GM18507 (cell line): ENCODE measurements at places on chromosomes 11 and 22.

DNA sequence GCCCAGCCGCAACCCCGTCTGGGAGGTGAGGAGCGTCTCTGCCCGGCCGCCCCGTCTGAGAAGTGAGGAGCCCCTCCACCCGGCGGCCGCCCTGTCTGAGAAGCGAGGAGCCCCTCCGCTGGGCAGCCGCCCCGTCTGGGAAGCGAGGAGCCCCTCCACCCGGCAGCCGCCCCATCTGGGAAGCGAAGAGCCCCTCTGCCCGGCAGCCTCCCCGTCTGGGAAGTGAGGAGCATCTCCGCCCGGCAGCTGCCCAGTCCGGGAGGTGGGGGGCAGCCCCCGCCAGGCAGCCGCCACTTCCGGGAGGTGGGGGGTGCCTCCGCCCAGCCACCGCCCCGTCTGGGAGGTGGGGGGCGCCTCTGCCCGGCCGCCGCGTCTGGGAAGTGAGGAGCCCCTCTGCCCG is 70.6 kb downstream of the STK33 start:
- DNase-seq = no peak

- no peak for DNase-seq
Measured at GRCh38 chr22:22099194-22099486, 116.6 kb upstream of the TOP3B start.

- DNase-seq = no peak
Measured at GRCh38 chr11:115450519-115450918, 53.7 kb downstream of the CADM1 start.

- DNase-seq = no peak
Measured at GRCh38 chr11:117223741-117224689, 7.9 kb downstream of the PCSK7 start.

DNA sequence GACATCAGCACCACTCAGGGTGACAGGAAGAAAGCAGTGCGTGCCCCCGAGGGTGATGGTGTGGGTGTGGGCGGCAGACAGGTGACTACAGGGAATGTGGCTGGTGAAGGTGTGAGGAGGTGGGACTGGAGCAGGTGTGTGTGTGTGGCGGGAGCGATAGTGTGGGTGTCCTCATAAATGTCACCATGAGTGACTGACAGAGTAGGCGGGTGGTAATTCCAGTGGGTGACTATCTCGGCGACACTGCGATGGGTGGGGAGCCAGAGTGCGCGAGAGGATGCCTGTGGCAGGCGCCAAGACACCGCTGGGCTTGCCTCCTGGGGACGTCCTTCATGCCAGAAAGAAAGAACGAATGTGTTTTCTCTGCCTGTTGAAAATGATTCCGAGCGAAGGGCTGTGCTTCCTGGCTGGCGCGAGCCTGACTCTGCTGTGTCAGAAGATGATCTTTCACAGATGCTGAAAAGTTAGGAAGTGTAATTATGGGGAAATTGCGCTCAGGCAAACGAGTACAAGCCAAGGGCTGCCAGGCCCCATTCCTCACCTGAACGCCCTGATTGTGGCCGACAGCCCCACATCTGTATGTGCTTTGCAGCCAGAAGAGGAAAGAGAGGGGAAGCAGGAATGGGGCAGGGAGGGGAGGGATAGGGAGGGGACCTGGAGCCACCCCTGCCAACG is 98.8 kb upstream of the CD82 start:
- DNase-seq = no peak

GRCh38 chr11:3130269-3131071 is 34.6 kb downstream of the OSBPL5 start:
- DNase-seq = no peak

- no peak for DNase-seq
Measured at GRCh38 chr11:24963852-24964251, 467.0 kb downstream of the LUZP2 start.

- DNase-seq = no peak
Measured at GRCh38 chr22:23305922-23306374, 125.6 kb downstream of the BCR start.

- no peak for DNase-seq
Measured at GRCh38 chr11:69483691-69484426, 2.4 kb downstream of the LINC01488 start.

- no peak for DNase-seq
Measured at GRCh38 chr11:117419482-117420142, 92.0 kb downstream of the CEP164 start.

- no peak for DNase-seq
Measured at GRCh38 chr11:31412946-31413345, 43.3 kb downstream of the DNAJC24 start.

DNA sequence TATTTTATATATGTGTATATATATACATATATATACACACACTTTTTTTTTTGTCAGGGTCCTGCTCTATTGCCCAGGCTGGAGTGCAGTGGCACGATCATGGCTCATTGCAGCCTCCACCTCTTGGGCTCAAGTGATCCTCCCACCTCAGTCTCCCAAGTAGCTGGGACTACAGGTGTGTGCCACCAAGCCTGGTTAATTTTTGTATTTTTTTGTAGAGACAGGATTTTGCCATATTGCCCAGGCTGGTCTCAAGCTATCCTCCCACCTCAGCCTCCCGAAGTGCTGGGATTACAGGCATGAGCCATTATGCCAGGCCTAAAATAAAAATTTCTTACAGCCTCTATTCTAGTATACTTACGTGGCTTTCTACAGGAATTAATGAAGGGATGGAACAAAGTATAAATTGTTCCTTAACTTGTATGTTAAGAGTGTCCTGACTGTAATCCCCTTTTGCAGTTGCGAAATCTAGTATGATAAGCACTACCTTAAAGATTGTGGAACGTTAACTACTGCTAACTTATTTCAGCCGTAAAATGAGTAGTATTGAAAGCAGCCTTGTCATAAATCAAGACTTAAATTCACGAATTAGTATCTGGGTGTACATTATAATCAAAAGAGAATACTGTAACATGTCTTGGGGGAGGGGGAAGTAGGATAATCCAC is 2.1 kb downstream of the TRAF6 start:
- DNase-seq = no peak

- DNase-seq = no peak
Measured at GRCh38 chr22:40028098-40028425, 33.3 kb downstream of the FAM83F start.

GRCh38 chr11:66159324-66159984 is 89.4 kb downstream of the PACS1 start:
- DNase-seq = no peak

- DNase-seq = no peak
Measured at GRCh38 chr11:38937709-38938108, 2339.7 kb upstream of the RAG2 start.

GRCh38 chr11:93655047-93655446 is 6.4 kb upstream of the CEP295 start:
- DNase-seq = no peak

- no peak for DNase-seq
Measured at GRCh38 chr11:104093426-104094280, 57.2 kb downstream of the DDI1 start.

- no peak for DNase-seq
Measured at GRCh38 chr11:117903505-117904382, 25.5 kb downstream of the TMPRSS13 start.
